Left lung (tissue), 14 donors: ENCODE measurements at places on chromosomes 2 and 18. TPM values are rescaled to one million over a fixed set of nuclear protein-coding genes. Genes with fewer than 3 reads are reported as not detected.

PARD6G gene
- 18.9 TPM for polyA plus RNA-seq

MEIS1 gene
- polyA plus RNA-seq: 180 TPM

SLC4A3 gene
- 13.2 TPM for polyA plus RNA-seq

C2orf68 gene
- 76.0 TPM for polyA plus RNA-seq

DNA sequence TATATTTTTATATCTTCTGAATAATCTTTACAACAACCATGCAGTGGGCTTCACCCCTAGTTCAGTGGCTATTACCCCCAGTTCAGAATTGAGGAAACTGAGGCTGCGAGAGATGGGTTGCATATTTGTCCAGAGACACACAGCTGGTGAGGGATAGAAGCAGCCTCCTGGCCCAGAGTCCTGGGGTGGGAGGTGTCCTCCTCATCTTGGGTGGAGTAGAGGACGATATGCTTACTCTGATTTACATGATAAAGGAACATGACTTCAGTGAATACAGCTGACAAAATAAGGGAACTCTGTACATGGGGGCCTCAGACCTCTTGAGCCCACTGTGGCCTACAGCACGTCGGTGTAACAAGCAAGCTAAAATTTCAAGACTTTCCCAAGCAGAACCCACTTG lies 214.7 kb downstream of the FBXO15 start:
- no peak for DNase-seq

DNA sequence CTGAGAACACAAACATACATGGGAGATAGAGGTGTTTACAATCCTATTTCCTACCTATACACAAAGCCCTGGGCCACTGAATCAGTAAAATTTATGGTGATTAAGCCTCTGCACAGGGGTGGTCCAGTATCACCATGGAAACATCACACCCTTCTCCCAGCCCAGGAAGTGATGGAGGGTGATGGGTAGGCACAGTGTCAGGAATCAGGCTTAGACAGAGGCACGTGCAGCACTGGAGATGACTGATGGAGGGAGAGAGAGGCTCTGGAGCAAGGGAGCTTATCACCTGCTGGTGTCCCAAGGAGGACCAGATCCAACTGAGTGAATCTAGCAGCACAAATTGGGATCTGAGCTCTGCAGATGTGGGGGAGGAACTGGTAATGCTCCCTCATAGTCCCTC lies 117.2 kb downstream of the RPIA start:
- DNase-seq: no peak

GRCh38 chr2:236768393-236769140 lies 198.9 kb downstream of the ACKR3 start:
- DNase-seq: no peak

DNA sequence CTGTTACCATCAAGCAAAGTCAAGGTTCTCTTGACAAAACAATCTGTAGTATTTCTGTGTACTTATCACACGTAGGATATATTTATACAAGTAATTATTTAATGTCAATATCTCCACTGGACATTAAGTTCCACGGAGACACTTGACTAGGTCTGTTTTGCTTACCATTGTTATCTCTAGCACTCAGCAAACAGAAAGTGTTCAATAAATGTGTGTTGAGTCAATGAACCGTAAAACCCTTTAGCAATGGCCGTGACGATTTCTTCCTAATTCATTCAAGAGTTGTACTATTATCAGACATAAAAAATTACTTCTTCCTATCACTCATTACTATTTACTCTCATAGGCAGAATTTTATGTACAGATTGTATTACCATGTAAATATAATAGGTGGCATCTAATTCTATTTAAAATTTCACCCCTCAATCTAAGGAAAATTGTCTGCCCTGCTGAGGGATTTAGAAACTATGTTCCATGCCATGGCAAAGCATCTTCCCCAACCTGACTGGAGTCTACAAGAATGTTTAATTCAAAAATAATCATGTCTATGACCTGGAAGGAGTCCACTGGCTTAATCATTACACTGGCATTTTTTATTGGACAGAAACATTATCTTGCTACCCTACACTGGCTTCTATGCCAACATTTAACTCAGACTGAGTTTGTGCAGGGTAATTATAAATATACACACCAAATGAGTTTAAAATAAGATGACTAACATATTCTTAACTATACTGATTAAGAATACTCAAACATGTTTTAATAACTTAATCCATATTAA lies 301.9 kb downstream of the ZEB2 start:
- DNase-seq: no peak

DNA sequence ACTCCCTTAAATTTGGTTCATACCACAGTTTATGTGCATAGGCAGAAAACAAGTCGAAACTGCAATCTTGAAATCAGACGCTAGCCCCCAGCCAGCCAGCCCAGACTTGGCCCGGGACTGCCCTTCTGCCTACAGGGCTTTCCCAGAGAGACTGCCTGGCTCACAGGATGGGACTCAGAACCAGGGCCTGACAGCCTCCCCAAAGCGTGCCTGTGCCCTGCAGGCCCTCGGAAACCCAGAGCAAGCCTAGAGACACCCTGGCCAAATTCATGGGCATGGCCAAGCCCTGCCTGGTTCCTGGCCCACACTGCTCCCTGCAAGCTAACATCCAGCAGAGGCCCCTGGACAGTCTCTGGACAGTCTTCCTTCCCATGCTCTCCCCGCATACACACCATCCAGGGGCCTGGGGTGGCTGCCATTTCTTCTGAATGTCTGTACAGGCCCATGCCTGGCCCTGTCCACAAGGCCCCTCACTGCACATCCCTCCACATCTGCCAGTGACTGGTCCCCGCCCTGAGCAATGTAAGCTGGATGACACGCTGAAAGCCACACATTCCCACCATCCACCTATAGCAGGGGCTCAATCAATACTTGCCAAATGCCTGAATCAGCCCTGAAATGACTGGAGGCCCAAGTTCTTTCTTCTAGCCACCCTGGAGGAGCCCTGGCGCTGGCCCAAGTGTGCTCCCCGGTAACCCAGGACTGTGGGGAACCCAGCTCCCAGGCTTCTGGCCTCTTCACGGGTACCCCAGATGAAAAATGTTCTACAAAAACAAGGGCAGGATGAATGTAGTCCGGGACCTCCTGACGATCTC lies 73.1 kb downstream of the HDAC4 start:
- no peak for DNase-seq

DNA sequence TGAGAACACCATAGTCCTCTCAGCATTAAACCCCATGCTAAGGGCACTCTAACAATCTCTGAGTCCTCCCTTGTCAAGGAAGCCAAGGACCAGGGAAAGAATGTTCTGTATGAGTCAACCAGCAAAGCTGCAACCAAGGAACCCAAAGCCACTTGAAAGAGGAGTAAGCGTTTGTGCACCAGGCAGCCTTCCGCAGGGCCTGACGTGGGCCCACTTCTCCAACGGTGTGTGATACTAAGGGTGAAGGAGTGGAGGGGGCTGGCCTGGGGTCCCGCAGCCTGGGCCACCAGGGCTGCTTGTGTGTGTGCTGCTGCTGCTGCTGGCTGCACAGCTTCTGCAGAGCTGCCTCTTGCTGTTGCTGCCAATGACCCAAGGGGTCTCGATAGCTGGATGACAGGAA lies 30.1 kb upstream of the GALNT14 start:
- DNase-seq: no peak
